ENCODE measurements at places on chromosomes 13 and 19. TPM values are rescaled to one million over a fixed set of nuclear protein-coding genes. Genes with fewer than 3 reads are reported as not detected.

SOHLH2 gene
- 0.92 TPM for total RNA-seq

CNFN gene
- 8.8 TPM for total RNA-seq

JAK3 gene
- total RNA-seq: 3.5 TPM

CCDC194 gene
- 0.68 TPM for total RNA-seq

CBLC gene
- total RNA-seq: 14.2 TPM

GRCh38 chr13:107968470-107968869 lies 246.9 kb downstream of the LIG4 start:
- DNase-seq: no peak

- DNase-seq: no peak
Measured at GRCh38 chr19:39934584-39935363, at the start of gene FCGBP. TSS of gene FCGBP (minus strand) at chr19:39934634.

DNA sequence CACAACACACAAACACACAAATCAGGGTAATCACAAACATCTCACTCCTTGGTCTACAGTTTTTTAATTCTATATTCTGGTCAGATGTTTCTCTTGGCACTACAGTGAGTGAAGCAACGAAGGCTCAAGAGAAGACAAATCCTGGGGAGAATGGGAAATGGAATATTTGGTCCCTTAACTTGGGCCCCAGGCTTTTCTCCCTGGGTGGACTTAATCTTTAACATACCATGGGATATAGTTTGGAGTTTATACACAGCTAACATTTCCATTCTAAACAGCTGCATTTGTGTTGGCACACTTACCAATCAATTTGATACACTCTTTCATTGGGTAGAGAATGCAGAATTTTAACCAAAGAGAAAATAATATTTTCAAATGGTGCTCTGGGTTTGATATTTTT lies 1132.6 kb upstream of the SLC10A2 start:
- DNase-seq: no peak

DNA sequence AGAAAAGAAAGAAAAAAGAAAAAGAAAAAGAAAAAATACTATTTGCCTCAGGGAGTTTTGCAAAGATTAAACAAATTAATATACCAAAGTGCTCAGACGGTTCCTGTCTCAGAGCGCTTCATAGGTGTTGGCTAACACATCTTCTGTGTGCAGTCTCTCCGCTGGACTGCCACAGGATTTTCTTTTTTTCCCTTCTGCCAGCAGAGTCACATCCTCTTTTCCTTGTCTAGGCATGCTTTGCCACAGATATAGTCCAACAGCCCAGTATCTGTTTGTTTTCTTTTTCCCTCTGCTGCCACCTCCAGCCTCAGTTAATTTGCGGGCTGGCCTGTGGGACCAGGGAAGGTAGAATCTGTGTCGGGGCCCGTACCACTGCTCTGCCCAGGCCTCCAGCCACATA lies 3.4 kb upstream of the URAD start:
- no peak for DNase-seq

DNA sequence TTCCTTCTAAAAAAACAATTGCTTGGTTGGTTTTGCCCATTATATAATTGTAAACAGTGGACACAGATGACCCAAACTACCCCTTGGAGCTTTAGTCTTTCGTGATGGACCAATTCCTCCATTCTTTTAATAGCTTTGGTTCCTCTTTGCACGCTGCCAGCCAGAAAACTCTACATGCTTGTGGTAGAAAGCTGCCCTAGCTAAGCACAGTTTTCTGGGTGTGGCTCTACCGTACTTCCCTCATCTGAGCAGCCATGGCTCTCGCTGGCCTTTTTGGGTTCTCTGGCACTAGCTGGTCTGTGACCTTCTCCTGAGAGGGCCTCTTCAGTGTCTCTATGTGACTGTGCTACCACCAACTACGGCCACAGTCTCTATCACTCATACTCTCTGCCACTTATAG lies 29.9 kb upstream of the CEBPA start:
- DNase-seq: no peak

GRCh38 chr13:32019612-32020233 lies 11.9 kb upstream of the FRY start:
- DNase-seq: peak; percentile 59
